Fibroblast of villous mesenchyme (primary cell): ENCODE measurements at places on chromosomes 6 and 20. TPM values are rescaled to one million over a fixed set of nuclear protein-coding genes. Genes with fewer than 3 reads are reported as not detected.

GRCh38 chr6:53573299-53573698, 28.4 kb upstream of the GCLC start:
- DNase-seq: no peak

Gene COL9A3
- total RNA-seq: under 0.01 and 0.43 TPM in 2 replicates

DNA sequence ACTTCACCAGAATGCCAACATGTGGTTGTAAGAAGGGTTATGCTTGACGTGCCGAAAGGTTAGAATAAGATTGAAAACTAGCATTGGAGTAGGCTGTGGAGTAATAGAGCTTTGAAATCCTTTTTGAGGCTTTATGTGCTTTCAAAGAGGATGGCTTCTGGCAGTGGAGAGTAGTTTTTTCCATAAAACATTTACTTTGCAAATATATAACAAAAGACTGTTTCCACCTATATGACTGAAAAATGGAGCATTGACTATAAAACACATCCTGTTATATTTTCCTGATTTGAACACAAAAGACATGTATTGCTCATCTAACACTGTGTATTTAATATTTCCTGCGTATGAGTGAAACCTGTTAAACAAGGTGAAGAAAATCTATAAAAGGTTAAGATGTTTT, 38.8 kb downstream of the ZFAND3 start:
- DNase-seq: no peak

Gene RNF217
- 24.5 and 25.5 TPM in 2 replicates for total RNA-seq

GRCh38 chr6:46293641-46294316, 123.0 kb upstream of the ENPP5 start:
- DNase-seq: no peak

- no peak for DNase-seq
These were observed 251.9 kb downstream of the EPM2A start for GRCh38 chr6:145483191-145483996.

GRCh38 chr6:153525998-153526397, 394.9 kb upstream of the RGS17 start:
- DNase-seq: no peak

- DNase-seq: no peak
These were observed 56.3 kb upstream of the CD93 start for GRCh38 chr20:23142162-23143050.

DNA sequence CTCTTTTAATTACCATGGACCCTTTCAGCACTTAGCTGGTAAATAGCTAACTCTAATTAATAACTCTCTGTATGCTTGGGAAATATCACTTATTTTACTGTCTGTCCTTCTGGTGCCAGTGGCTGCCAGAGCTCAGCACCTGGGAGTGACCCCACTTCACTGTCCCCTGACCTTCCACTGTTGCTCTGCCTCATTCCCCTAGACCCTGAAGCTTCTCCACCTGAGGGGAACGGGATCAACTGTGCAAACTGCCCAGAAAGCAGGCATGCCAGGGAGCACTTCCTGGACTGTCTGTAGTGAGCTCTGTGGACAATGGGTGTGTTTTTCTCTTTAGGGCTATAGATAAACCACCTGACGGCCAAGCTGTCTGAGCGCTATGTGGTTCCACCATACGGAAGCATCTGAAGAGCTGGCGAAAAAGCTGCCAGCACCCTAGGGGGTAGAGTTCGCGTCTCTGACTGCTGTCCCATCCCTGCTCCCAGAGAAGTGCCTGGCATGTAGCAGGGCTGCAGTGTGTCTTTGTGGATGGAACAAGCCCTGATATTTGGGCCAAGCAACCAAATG, 106.3 kb upstream of the FOXA2 start:
- DNase-seq: no peak

- DNase-seq: no peak
These were observed 37.9 kb upstream of the SLC23A2 start for GRCh38 chr20:5039255-5039657.

- DNase-seq: no peak
These were observed 281.3 kb downstream of the BMP7 start for GRCh38 chr20:56985066-56985685.

Gene MEP1A
- total RNA-seq: not detected in 2 replicates

Gene NNAT
- 1.3 and 1.6 TPM in 2 replicates for total RNA-seq

GRCh38 chr6:54747955-54748354, 98.6 kb upstream of the FAM83B start:
- no peak for DNase-seq

Gene ABCF1
- 30.9 and 37.6 TPM in 2 replicates for total RNA-seq

DNA sequence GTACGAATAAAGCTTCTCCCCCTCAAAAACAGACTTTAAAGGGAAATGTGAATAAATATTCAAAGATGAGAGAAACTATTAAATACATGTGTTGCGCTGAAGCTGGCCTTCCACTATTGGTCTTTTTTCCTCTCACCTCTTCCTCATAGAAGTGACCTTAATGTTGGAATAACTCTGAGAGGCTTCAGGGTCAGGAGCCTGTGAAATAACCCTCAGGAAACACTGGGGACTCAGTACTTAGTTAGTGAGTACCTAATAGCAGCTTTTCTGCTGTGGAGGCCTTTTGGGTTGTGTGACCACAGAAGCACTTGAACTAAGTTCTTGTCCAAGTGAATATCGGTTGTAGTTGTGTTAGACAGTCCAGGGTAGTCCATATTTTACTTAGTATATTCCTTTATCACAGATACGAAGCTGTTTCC, 799 bp upstream of the SHPRH start:
- no peak for DNase-seq

- DNase-seq: no peak
These were observed 33.7 kb upstream of the ME1 start for GRCh38 chr6:83464381-83465140.

Gene GHRH
- total RNA-seq: not detected in 2 replicates

GRCh38 chr6:18362058-18362561, 25.0 kb upstream of the RNF144B start:
- peak; percentile 49 for DNase-seq

GRCh38 chr6:126826166-126826714, 292.2 kb upstream of the RSPO3 start:
- no peak for DNase-seq

GRCh38 chr20:57881466-57882385, 171.9 kb upstream of the PMEPA1 start:
- no peak for DNase-seq

Gene NHLRC1
- total RNA-seq: 1.7 and 2.6 TPM in 2 replicates
